ENCODE measurements at places on chromosomes 7 and 10.
A peak's percentile ranks its signal among the peaks of the same experiment; 100 is the strongest.

DNA sequence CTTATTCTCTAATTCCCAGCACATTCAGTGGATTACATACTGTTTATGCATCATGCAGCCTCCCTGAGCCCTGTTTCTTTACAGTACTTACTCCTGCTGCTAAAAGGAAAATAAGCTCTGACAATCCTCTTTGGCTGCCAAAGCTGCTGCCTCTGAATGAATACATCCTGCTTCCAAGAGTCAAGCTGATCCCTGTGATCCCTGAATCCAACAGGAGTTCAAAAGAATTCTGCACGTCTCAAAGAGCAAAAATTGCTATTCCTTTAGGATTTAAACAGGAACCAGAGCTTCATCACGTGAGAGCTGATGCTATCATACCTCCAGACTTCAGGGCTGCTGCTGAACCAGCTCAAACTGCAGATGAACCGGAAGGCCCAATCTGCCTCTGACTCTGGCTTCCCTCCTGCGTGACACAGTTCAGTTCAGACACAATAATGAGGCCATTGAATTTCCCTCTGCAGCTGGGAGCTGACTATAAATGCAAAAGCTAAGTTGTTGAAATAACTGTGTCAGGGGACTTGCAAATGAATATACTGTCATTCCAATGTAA lies 851.0 kb upstream of the PHF14 start:
- peak; percentile 78 for DNase-seq

DNA sequence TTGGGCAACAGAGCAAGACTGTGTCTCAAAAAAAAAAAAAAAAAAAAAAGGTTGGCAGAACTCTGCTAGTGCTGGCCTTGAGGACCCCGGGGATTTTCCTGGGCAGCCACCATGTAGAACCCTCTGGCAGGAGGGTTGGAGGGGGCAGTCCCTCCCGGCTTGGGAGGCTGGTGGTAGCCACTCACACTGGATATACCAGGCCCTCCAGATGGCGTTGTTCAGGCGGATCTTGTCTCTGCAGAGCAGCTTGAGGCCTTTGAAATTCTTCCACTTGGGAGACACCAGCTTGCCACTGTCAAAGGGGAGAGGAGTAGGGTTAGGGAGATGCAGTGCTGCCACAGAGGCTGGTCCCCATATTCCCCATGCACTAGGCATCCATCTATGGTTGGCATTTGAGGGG lies 8.4 kb downstream of the MLXIPL start:
- no peak for DNase-seq

DNA sequence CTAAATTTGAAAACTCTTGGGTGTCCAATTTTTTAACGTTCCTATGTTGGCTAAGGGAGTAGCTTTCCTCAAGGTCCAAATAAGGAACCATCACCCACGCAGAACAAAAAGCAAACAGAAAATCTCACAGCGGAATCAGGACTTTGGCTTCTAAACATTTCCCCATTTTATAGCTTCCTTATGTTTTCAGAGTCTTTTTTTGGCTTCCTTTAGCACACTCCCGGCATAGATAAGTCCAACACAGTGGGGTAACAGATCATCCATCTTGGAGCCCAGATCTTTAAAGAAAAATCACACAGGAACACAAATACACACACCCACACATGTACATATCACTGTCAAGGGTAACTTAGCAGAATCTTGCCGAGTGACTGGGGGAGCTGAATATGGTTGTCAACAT lies 4.2 kb upstream of the TCF7L2 start:
- no peak for DNase-seq

- DNase-seq = no peak
Measured at GRCh38 chr10:71258446-71259145, 46.2 kb downstream of the UNC5B start.

Data from muscle of arm (tissue), 14 donors.